ENCODE measurements at places on chromosomes 12 and 14.

DNA sequence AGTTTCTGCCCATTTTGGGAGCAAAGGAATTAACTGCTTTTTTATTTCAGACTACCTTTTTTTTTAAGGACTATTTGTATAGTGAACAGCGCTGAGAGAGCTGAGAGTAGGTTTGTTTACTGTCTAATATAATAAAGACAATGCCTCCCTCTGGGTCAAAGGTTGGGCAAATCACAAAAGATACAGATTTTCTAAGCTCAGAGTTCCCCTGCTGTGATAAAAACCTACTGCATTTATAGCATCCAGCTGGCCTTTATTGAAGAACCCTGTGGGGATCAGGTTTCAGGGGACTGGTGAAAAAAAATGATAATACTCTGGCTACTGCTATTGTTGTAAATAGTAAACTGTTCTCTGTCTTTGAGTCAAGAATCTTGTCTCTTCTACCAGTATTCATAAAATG, 28.7 kb downstream of the CCDC59 start:
- no peak for DNase-seq

DNA sequence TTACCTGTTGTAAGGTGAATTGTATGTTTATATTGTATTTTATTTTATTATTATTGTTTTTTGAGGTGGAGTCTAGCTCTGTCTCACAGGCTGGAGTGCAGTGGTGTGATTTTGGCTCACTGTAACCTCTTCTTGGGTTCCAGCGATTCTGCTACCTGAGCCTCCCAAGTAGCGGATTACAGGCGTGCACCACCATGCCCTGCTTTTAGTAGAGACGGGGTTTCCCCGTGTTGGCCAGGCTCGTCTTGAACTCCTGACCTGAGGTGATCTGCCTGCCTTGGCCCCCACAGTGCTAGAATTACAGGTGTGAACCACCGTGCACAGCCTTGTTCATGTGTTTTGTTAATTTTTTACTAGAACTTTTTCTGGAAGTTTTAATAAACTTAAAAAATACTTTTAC, 3.8 kb downstream of the ATF7IP start:
- no peak for DNase-seq

DNA sequence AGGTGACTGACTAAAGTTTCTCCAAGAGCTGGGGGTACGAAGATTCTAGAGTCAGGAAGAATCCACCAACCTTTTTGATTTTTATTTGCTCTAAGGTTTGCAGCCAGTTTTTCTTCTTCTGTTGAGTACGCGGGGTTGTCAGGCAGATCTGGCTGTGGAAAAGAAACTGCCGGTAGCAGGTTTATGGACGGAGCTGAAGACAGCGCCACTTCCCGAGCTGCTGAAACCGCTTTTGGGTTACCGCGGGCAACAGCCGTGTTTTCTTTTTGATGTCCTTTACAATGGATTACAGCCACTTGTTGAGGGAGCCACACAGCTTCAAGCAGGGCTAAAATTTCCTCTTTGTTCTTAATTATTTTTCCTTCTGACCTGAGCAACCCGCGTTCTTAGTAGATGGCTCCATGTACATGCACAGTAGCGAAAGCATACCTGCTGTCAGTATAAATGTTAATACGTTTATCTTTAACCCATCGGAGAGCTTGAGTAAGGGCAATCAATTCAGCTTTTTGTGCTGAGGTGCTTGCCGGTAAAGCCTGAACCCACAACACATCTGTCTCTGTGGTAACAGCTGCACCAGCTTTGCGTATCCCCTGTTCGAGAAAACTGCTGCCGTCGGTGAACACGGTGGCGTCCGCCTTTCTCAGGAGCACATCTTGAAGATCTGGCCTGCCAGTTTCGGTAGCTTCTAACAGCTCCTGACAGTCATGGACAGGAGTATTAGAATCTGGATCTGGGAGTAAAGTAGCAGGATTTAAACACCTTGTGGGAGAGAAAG, 674.3 kb downstream of the TMEM121 start:
- DNase-seq: no peak

DNA sequence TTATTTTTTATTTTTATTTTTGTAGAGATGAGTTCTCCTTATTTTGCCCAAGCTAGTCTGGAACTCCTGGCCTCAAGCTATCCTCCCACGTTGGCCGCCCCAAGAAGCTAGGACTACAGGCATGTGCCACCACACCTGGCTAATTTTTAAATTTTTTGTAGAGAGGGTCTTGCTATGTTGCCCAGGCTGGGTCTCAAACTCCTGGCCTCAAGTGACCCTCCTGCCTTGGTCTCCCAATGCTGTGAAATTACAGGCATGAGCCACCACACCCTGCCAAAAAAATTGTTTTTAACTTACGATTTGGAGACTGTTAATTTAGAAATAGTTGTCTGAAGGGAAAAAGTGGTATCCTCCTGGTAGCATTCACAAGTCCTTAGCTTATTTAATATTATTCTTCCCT, 120.7 kb downstream of the PPM1H start:
- no peak for DNase-seq

- no peak for DNase-seq
Measured at GRCh38 chr14:96783043-96783914, 13.9 kb upstream of the VRK1 start.

GRCh38 chr12:20800160-20800559, 10.3 kb upstream of the SLCO1B3 start:
- DNase-seq: no peak

GRCh38 chr12:31991815-31992214, 32.6 kb downstream of the RESF1 start:
- no peak for DNase-seq

GRCh38 chr14:24315807-24316596, 4.7 kb downstream of the LTB4R start:
- no peak for DNase-seq

DNA sequence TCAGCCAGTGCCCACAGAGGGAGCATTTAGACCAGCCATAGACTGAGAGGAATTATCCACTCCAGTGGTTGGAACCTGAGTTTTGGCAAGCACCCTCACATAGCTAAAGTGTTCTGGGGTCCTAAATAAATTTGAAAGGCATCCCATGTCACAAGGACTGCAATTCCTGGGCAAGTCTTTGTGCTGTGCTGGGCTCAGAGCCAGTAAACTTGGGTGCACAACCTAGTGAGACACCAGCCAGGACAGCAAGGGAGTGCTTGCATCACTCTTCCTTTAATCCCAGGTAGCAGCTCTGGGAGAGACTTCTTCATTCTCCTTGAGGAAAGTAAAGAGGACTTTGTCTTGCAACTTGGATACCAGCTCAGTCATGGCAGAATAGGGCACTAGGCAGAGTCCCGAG, 142.0 kb upstream of the FSCB start:
- no peak for DNase-seq

- DNase-seq: no peak
Measured at GRCh38 chr12:29152223-29152868, 3.3 kb downstream of the FAR2 start.

DNA sequence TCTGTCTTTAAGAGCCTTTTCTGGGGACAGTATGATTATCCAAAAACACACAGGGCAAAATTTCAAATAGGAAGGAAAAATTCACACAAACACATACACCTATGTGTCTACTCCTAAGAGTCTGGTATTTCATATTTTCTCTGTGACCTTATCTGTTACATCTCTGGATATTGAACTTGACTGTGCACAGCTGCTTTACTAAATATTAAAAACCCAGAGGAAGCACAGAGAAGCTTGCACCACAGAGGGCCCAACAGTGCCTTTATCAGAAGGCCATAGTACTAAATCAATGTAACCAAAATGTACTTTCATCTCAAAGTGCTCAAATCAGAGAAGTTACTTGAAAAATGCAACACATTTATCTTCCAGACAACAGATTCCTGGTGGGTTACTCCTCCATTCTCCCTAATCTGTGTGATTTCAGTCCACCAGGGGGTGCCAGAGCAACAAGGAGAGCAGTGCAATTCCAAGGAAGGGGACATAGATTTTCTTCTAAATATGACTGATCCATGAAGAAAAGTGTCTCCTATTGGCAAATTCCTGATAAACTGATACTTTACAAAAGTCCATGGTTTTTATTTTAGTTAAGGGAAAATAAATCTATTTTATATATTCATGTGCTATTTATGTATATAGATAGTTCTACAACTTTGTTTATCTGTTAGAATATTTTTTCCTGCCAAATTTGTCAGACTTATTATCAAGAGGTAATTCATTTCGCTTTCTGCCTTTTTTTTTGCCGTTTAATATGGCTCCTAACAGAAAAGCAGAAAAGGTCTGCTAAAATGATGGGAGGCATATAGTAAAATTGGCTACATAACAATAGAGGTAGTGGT, 617.6 kb downstream of the LRFN5 start:
- DNase-seq: no peak

GRCh38 chr12:39773266-39773665, 153.7 kb upstream of the ABCD2 start:
- no peak for DNase-seq

- peak; percentile 84 for DNase-seq
Measured at GRCh38 chr12:49623142-49623904, at the start of gene PRPF40B. PRPF40B (plus strand) TSS chr12:49623561; CDS start chr12:49623591, 30 bp downstream.

GRCh38 chr14:105311838-105312237, 2.7 kb upstream of the PACS2 start:
- no peak for DNase-seq

GRCh38 chr14:101230161-101230850, 326.8 kb upstream of the RTL1 start:
- no peak for DNase-seq

- no peak for DNase-seq
Measured at GRCh38 chr12:61797266-61797665, 462.9 kb upstream of the USP15 start.

DNA sequence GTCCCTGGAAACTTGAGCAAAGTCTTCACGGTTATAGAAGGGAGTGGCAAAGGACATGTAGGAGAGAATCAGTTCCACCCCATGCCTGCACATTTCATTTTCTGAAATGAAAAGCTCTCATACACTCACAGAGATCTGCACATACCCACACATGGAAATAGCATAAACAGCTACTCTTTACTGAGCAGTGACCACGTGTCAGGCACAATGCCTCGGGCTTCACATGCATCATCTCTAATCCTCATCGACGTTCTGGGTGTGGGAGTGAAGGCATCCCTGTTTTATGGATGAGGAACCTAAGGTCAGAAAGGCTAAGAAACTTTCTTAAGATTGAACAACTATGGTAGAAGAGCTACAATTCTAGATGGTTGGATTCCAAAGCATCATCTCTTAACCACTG, 198.8 kb downstream of the DAD1 start:
- no peak for DNase-seq

GRCh38 chr12:51820526-51821439, 27.7 kb downstream of the FIGNL2 start:
- peak; percentile 70 for DNase-seq

GRCh38 chr12:3550839-3551238, 59.8 kb downstream of the PRMT8 start:
- no peak for DNase-seq

DNA sequence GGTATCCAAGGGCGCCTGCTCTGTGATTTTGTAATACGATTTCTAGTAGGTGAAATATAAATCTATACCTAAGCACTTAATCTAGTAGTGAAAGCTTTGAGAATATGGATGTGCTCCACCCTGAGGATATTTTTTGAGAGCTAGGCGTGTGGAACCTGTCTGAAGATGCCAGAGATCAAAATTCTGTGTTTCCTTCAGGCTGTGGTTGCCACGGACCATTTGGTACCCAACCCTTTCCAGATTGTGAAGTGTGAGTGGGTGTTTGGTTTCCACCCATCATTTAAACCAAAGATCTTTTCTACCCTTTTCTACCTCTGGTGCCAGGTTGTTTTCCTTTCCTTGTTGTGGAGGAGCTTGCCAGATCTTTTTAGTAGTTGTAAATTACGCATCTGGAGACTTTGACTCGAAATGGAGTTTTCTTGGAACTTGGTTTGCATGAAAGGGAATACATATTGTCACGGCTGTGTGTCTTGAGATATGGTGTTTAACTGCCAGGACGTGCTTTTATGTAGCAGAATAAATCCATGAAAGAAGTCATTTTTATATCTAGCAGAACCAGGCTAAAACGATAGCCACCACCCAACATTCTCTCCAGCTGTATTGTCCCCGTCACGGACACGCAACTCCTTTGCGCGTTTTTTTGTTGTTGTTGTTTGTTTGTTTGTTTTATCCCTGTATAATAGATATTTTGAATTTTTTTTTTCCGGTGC, 2.2 kb downstream of the LRFN5 start:
- DNase-seq: no peak

- DNase-seq: no peak
Measured at GRCh38 chr12:14367040-14367661, 1.7 kb downstream of the ATF7IP start.

DNA sequence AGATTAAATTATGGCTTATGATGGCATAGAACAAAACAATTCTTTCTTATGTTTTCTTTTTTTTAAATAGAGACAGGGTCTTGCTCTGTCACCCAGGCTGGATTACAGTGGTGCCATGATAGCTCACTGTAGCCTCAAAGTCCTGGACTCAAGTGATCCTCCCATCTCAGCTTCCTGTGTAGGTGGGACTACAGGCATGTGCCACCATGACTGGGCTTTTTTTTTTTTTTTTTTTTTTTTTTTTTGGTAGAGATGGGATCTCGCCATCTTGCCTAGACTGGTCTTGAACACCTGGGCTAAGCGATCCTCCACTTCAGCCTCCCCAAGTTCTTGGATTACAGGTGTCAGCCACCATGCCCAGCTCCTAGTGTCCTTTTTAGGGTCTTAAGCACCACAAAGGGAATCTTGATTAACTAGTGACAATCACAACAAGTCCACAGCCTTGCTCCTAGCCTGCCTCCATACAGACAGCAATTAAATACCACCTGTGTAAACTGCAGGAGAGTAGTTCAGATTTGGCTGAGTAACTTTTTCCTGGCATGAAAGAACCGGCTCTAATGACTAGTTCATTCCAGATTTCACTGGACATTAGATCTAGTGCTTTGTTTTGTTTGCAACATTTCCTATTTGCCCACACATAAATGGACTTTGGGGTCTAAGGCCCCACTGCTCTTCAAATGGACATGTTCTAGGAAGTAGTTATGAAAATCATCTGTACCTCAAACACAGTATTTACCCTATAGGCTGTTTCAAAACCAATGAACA, 61.6 kb downstream of the SH2B3 start:
- no peak for DNase-seq

GRCh38 chr12:56614627-56615026, 15.5 kb downstream of the BAZ2A start:
- DNase-seq: no peak

GRCh38 chr14:38873941-38874612, 229.0 kb downstream of the SEC23A start:
- DNase-seq: no peak

DNA sequence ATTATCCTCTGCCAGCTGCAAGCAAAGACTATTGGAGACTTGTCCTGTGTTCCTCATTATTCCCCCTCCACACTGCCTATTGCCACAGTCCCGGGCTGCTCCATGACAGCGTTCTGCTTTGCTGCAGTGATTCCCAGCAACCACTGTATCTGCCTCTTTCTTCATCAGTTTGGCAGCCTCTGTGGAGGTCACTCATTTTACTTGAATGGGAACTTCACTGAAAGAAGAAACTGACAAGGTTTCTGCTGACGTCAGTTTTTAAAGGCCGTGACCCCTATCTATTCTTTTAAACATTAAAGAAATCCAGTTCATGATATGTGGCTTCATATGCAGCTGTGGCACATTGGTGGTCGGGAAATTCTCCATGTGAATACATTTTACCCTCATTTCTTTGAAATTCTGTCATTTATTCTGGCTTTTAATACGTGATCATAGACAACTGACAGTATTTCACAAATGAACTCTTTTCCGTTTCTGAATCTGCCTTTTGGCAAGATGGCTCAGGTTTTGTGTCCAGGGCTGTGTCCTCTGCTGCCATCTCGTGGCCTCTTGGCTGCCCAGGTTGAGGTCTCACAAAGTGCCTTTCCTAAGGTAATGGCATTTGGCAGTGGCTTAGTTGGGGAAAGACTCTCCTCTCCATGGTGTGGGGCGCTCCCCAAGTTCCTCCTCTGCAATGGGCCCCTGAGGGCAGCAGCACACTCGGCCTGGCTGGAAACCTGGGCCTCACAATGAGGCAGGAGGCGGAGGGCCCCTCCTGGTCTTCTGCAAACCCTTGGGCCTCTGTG, 5.8 kb downstream of the TMEM253 start:
- DNase-seq: peak; percentile 49

Data from effector CD8-positive, alpha-beta T cell (primary cell).